ENCODE measurements at places on chromosomes 6 and 20. TPM values are rescaled to one million over a fixed set of nuclear protein-coding genes. Genes with fewer than 3 reads are reported as not detected.

APOBEC2 gene
- not detected for total RNA-seq

EEF1A2 gene
- total RNA-seq, result 5.0 TPM

ZSCAN12 gene
- total RNA-seq, result 5.1 TPM

FOXO3 gene
- total RNA-seq, result 21.3 TPM

OTOR gene
- total RNA-seq, result not detected

All from dermis blood vessel endothelial cell (primary cell).